ENCODE measurements at places on chromosomes 3 and 15.

- DNase-seq = no peak
Measured at GRCh38 chr3:167318306-167318705, 61.8 kb downstream of the ZBBX start.

- no peak for DNase-seq
Measured at GRCh38 chr3:30400926-30401325, 205.5 kb upstream of the TGFBR2 start.

GRCh38 chr3:80190051-80190450, 422.3 kb upstream of the ROBO1 start:
- DNase-seq = no peak

GRCh38 chr15:38002883-38003477, 68.5 kb downstream of the TMCO5A start:
- DNase-seq = no peak

- DNase-seq = no peak
Measured at GRCh38 chr3:63886858-63887257, 23.2 kb downstream of the ATXN7 start.

DNA sequence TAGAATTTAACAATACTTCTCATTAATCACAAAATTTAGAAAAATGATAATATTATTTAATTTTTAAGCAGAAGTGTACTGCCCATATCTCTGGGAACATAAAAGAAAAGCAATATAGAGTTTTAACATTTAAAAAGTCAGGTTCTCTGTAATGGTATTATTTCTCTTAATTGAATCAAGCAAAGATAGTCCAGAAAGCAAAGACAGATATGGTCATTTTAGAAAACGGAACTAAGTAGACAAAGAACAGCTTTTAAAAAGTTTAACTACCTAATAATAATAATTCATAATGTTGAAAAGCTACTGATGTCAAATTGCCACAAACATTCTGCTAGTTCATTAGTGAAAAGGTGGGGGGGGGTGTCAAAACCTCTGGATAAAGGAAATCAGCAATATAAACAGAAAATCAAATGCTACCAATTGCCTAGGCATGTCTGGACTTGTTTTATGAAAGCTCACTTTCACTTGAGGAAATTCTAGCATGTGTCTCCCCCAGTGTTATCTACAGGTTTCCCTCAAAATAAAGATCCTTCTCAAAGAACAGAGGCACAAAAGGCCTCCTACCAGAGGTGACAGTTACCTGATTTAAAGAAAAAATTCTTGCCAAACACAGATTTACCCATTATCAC, 1.7 kb downstream of the ZMAT3 start:
- DNase-seq = no peak

GRCh38 chr15:33209575-33210481, 15.3 kb upstream of the FMN1 start:
- no peak for DNase-seq

DNA sequence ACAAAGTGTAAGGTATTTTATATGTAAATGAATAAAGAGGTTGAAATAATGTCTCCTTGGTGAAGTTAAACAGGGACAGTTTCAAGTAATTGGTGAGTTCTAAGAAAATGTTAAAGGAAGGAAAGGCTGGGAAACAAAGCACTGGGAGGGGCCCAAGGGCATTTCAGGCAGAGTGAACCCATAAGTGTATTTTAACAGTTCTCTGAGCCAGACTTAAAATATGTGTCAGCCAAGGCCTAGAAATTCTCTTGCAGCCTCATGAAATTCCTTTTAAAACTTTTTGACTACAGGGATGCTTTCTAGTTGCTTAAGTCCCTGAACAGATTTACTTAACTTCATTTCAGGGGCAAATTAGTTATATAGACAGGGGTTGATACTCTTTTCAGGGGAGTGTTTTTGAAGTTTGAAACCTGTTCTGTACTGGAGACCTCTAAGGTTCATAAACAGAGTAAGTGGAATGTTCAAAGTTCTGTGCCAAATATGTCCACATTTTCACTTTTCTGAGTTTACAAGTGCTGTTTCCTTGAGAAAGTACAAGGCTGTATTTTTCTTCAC, 77.6 kb downstream of the GALK2 start:
- DNase-seq = no peak

DNA sequence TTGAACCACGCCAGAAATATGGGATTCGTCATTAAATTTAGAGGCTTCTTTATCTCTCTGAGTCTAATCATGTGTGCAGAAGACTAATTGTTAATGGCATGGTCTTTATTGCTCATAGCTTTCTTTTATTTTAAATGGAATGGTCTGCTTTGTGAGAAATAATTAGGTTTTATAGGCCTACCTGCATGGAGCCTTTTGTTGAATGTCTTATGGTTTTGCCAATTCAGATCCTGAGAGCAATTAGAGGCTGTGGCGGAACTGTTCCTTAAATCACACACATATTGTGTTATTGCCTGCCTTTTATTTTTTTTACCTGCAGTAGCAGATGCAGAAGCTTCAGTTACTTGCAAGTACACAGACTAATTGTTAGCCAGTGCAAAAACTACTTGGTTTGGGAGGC, 306.2 kb downstream of the NLGN1 start:
- DNase-seq = no peak

- no peak for DNase-seq
Measured at GRCh38 chr3:123286308-123287023, 84.7 kb downstream of the SEC22A start.

GRCh38 chr3:150868282-150868681, 37.0 kb downstream of the MINDY4B start:
- DNase-seq = no peak

DNA sequence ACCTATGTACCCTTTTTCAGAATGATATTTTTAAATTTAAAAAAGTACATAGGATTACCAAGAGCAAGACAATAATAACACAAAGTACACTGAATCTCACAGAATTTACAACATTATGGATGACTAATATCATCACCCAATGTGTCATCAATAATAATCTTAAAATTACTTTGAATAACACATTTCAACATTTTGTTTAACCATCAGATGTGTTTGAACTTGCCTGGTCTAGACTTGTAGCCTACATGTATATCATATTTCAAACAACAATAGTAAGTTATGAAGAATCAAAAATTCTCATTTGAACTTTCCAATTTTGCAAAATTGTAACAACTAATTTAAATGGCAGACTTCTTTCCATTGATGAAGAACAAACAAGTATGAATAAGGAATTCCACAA, 15.1 kb downstream of the LRRC3B start:
- DNase-seq = no peak

DNA sequence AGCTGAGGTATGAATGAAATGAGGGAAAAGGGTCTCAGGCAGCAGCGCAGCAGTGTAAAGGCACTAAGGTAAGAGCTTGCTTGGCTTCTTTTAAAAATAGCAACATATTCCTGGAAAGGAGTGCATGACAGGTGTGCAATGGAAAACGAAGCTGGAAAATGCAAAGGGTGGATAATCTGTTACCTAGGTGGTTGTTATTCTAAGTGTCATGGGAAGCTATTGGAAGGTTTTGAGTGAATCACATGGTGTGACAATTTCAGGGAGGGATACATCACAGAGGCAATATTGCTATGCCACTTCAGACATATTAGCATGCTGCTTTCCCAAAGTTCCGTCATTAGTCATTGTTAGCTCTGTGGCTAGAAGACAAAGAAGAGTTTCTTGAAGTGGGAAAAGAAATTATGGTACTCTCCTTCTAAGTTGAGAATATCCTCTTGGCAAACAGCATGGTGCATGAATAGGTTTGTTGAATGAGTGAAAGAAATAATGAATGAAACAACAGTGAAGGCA, 28.7 kb upstream of the TMEM45A start:
- DNase-seq = no peak

GRCh38 chr15:35505141-35505540, 40.8 kb downstream of the DPH6 start:
- no peak for DNase-seq

- no peak for DNase-seq
Measured at GRCh38 chr3:50607271-50608091, 4.1 kb downstream of the CISH start.

DNA sequence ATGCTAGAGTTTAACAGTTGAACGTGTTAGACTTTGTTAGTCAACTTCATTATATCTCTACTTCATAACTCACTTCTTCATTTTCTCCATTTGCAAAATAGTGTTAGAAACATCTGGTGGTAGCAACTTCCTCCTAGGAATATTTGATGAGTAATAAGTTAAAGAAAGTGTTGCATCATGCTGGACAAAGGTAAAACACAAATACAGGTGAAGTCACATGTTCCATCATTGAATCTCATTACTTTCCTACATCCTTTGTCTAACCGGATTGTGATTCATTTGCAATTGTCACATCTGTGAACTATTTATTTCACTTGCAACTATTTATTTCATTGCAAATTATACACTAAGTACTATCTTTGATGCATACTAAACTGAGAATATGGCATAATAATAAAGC, 186.5 kb downstream of the TUSC7 start:
- DNase-seq = no peak

DNA sequence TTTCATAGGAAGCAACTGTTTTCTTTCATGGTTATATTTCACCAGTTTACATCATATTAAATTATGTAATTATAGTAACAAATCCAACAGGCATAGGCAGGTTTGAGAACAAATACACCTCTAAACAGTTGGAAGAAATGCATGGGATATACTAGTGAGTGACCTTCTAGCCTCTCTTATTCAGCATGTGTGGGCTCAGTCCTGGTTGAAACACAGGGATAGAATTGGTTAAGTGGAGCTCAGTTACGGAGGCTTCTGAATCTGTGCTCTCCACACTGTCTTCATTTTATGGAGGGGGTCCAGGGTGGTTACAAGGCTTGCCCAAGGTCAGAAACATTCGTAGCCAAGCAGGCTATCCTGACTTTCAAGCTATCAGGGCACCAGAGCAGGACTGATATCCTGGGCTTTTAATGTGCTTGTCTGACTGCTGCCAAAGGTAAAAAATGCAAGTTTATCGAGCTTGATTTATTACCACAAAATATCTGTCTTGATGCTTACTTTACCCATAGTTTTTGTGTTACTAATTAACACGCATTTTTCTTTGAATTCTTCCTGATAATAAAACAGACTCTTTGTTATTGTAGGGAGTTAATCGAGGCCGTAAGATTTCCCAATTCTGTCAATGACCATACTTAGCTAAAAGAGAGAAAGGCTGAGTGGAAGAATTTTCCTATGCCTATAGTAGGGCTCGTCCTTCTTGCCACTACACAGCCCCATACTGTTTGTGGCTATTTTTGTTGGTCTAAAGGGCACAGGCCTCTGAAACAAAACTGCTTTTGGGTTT, 89.6 kb downstream of the FILIP1L start:
- DNase-seq = no peak
